ENCODE measurements at places on chromosomes 11 and 22. TPM values are rescaled to one million over a fixed set of nuclear protein-coding genes. Genes with fewer than 3 reads are reported as not detected.
A peak's percentile ranks its signal among the peaks of the same experiment; 100 is the strongest.

- DNase-seq = no peak
Measured at GRCh38 chr11:72629266-72629665, 45.0 kb downstream of the PDE2A start.

DNA sequence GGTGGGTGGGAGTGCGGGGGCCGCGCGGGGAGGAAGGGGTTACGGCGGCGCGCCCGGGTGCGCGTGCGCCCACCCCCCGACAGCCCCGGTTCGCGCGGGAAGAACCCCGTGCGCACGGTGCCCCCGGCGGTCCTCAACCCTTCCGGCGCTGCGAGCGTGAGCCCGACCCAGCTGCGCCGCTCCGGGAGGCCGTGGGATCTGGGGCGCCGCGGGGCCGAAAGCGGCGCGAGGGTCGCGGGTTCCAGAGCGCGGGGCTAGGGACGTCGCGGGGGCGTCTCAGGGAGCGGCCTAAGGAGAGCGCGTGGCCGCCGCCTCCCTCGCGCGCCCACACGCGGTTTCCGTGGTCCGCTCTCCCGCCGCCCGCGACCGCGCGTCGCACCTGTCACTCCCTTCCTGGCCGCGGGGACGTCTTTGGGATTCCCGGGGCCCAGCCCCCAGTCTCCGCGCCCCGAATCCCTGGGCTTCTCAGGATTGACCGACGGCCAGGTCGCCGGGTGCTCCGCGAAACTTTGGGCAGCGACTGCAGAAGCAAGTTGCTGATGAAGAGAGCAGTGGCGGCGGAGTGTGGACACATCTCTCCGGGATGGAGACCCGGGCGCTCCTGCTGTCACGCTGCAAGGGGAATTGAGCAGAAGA lies 582 bp downstream of the SREBF2 start:
- peak; percentile 47 for DNase-seq

DNA sequence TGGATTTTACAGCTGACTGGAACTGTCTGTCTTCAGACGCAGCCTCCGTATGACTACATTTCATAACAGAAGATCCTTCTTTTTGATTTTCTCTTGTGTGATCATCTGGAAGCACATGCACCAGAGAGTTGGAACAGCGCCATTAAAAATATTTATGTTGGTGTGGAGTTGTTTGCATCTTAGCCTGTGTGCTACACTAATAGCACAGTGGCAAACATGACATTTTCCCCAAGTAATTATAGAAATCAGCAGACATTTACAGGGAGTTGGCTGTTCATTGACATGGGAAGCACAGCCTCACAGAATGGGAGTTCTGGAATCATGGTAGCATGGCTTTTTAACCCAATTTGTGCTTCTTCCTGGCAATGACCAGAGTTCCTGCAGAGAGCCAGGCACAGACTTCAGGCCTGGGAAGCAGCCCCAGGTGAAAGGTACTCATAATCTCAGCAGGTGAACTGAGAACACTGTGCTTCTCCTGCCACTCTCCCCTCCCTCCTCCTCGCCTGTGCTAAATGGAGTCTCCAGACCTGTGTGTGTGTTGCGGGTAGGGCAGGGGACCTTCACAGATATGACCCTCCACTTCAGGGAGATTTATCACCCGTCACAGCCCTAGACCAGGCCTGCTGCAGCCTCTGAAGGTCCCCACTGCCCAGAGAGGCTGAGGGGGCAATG lies 82.8 kb upstream of the PLET1 start:
- no peak for DNase-seq

- DNase-seq = no peak
Measured at GRCh38 chr11:27402450-27402849, 39.4 kb upstream of the CCDC34 start.

- no peak for DNase-seq
Measured at GRCh38 chr22:42357221-42357620, 75.0 kb downstream of the NFAM1 start.

DNA sequence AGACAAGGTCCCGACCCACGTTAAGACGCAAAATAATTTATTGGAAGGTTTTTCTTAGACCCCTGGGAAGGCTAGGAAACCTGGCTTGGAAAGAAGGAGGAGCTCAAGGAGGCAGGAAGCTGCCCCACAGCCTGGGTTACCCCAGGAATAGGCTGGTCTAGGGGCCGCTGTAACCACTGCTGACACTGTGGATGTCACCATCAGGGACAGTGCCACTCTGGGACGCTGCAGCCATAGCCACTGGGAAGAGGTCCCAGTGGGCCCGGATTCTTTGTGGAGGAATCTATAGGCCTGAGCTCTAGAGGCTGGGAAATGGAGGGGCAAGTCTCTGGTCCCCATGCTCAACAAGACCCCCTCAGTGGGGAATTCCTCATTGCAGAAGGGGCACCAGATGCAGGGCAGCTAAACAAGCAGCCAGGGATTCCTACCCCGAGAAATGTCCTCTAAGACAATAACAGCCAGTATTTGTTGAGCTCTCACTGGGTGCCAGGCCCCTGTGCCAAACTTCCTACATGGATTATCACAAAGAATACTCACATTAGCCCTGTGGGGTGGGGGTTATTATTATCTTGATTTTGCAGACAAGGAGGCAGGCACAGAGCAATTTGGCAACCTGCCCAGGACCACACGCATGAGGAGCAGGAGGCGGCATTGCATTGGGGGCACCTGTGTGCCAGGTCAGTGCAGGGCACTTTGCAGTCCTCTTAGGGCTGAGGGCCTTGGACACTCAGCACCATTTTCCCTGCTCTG lies 19.5 kb upstream of the CHKA start:
- no peak for DNase-seq

GRCh38 chr11:67291481-67292381 lies 2.6 kb downstream of the ANKRD13D start:
- no peak for DNase-seq

GRCh38 chr11:2446590-2447252 lies 1.9 kb downstream of the KCNQ1 start:
- DNase-seq = no peak

KCNQ1 gene
- total RNA-seq = 37.7 TPM

NELL1 gene
- not detected for total RNA-seq

PACSIN3 gene
- 32.9 TPM for total RNA-seq

CARNS1 gene
- 1.2 TPM for total RNA-seq

HBB gene
- 247 TPM for total RNA-seq
